Mesenchymal stem cell (in vitro differentiated cells and primary cell): ENCODE measurements at places on chromosomes 1 and 21.

DNA sequence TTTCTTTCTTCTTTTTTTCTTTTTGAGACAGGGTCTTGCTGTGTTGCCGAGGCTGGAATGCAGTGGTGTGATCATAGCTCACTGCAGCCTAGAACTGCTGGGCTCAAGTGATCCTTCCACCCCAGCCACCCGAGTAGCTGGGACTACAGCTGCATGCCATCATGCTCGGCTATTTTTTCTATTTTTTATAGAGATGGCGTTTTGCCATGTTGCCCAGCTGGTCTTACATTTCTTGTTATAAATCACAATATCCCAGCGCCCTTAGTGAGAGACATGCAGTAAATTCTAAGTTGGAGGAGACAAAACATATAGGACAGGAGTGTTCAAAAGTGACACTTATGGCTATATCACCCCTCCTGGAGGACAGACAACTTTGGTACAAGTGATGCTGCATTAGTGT lies 31.3 kb upstream of the ACTN2 start:
- no peaks in the 10 kb centered on the region for H3K36me3 ChIP-seq
- no peaks in the 10 kb centered on the region for H3K4me1 ChIP-seq
- H3K4me3 ChIP-seq = no peak overlapping the region
- peaks cover 3% of the 10 kb centered on the region for H3K27me3 ChIP-seq
- no peak for DNase-seq
- H3K27ac ChIP-seq = no peak overlapping the region

GRCh38 chr1:200885623-200886402 lies 8.9 kb upstream of the INAVA start:
- H3K27me3 ChIP-seq = no peaks in the 10 kb centered on the region
- no peak overlapping the region for H3K4me3 ChIP-seq
- no peak overlapping the region for H3K27ac ChIP-seq
- H3K36me3 ChIP-seq = no peaks in the 10 kb centered on the region
- DNase-seq = no peak
- H3K4me1 ChIP-seq = peaks cover 22% of the 10 kb centered on the region

- H3K4me1 ChIP-seq = peaks cover 46% of the 10 kb centered on the region
- H3K27me3 ChIP-seq = no peaks in the 10 kb centered on the region
- H3K27ac ChIP-seq = no peak overlapping the region
- H3K36me3 ChIP-seq = peaks cover 16% of the 10 kb centered on the region
These were observed 11.7 kb downstream of the TAGLN2 start for GRCh38 chr1:159913451-159914192.

DNA sequence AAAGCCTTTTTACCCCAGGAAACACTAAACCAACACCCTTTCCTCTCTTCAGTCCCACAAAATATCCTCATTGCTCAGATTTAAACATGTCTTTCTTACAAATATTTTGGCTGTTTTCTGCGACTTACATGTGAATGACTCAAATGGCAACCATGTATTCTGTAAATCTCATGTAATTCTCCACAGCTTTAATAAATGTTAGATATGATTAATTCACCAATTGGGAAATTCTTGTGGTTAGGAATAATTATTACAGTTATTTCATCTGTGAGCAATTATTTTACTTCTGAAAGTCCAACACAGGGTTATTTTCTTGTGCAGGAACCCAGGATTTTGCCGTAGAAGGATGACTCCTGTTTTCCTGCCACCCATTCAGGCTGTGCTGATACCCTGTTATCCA lies 431.5 kb downstream of the LMO4 start:
- no peak overlapping the region for H3K4me3 ChIP-seq
- H3K27ac ChIP-seq = no peak overlapping the region
- H3K27me3 ChIP-seq = no peaks in the 10 kb centered on the region
- no peaks in the 10 kb centered on the region for H3K4me1 ChIP-seq
- H3K36me3 ChIP-seq = no peaks in the 10 kb centered on the region

- no peak for DNase-seq
- no peak overlapping the region for H3K4me3 ChIP-seq
- no peak overlapping the region for H3K27ac ChIP-seq
- H3K36me3 ChIP-seq = peaks cover 10% of the 10 kb centered on the region
- no peaks in the 10 kb centered on the region for H3K27me3 ChIP-seq
- H3K4me1 ChIP-seq = peaks cover 5% of the 10 kb centered on the region
These were observed 6.3 kb downstream of the PFDN2 start for GRCh38 chr1:161111527-161111926.

GRCh38 chr1:214312530-214313051 lies 31.6 kb downstream of the SMYD2 start:
- H3K27me3 ChIP-seq = no peaks in the 10 kb centered on the region
- H3K4me3 ChIP-seq = no peak overlapping the region
- H3K36me3 ChIP-seq = no peaks in the 10 kb centered on the region
- H3K4me1 ChIP-seq = peaks cover 5% of the 10 kb centered on the region
- no peak for DNase-seq

DNA sequence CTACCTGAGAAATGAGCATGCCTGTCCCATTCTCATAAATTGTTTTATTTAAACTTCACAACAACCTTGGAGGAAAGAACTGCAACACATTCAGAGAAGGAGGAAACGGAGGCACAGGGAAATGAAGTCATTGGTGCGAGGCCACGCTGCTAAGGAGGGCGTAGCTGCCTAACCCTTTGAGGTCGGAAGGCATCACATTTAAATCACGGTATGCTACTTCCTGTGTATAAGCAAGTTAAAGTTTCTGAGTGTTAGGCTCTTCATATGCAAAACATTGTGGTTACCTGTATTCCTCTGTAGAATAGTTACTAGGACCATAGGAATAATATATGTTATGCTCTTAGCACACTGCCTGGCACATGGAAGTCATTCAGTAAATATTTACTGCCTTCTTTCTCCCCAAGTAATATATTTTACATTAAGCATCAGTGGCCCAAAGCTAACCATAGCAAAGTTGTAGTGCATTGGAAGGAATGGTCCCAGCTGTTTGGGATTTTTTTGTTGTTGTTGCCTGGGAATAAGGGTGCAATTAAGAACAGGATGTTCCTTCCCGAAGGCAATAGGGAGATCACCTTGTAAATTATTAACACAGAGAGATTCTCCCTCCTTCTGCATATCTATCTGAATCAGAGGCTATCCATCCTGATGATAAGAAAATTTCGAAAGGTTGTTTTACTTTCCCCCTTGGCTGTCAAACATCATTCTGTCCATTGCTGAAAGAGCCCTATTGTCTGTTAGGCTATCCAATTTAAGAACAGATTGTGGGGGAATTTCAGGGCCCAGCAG lies 192.2 kb upstream of the C8B start:
- H3K27me3 ChIP-seq = no peaks in the 10 kb centered on the region
- no peaks in the 10 kb centered on the region for H3K36me3 ChIP-seq
- H3K27ac ChIP-seq = no peak overlapping the region
- DNase-seq = no peak
- H3K4me3 ChIP-seq = no peak overlapping the region
- H3K4me1 ChIP-seq = no peaks in the 10 kb centered on the region

DNA sequence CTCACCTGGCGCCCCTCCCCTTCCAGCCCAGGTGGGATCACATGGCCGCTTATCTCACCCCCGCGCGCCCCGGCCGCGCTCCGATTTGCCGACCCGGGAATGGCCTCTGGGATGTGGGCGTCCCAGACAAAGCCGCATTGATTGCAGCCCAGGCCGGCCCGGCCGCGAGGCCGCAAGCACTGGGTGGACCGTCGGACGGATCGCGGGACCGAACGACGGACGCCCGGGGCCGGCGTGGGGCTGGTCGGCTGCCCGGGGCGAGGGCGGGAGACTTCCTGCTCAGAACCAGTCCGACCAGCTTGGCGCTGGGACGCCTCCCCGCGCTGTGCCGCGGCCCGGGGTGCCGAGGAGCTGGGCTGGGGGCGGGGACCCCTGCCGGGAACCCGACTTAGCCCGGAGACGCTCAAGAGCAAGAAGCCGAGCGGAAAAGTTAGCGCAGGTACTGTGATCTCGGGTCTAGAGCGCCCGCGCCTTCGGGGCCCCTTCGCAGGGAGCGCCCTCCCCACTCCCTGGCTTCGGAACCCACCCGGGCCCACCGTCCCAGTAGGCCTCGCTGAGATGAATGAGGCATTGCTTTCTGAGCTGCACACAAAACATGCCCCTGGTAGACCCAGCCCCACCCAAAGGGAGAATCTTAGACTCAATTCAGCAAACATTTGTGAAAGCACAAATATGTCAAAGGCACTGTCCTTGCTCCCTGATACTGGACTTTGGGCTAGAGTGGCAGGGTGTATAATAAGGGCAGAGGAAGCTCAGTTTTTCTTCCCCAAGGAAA lies 415 bp upstream of the LAD1 start:
- H3K4me1 ChIP-seq = peaks cover 59% of the 10 kb centered on the region
- H3K27me3 ChIP-seq = peaks cover 94% of the 10 kb centered on the region
- no peak for DNase-seq
- H3K27ac ChIP-seq = peak overlapping the region; percentile 1
- H3K36me3 ChIP-seq = no peaks in the 10 kb centered on the region

DNA sequence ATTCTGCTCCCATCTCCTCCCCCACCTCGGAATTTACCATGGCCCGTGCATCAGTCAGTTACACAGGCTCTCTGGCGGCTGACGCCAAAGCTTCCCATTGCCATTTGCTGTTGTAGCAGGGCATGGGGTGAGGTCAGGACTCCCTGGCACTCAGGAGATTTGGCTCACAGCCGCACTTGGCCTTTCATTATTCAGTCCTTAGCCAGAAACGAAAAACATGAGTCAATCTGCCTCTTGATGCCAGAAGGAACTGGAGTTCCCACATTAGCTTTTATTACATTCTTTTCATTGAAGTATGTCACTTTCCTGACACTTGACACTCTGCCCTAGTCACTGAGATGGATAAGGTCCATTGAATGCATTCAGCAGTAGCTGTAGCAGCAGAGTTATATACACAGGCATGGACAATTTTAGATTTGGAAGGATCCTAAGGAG lies 260.6 kb downstream of the CACNA1E start:
- H3K27ac ChIP-seq = no peak overlapping the region
- DNase-seq = no peak
- H3K4me3 ChIP-seq = no peak overlapping the region

GRCh38 chr1:81226603-81226928 lies 574.2 kb upstream of the ADGRL2 start:
- no peak overlapping the region for H3K27ac ChIP-seq
- no peak for DNase-seq
- H3K4me3 ChIP-seq = no peak overlapping the region
- H3K36me3 ChIP-seq = no peaks in the 10 kb centered on the region
- no peaks in the 10 kb centered on the region for H3K4me1 ChIP-seq

- no peaks in the 10 kb centered on the region for H3K36me3 ChIP-seq
- no peak for DNase-seq
- peaks cover 5% of the 10 kb centered on the region for H3K4me1 ChIP-seq
- no peak overlapping the region for H3K4me3 ChIP-seq
- H3K27me3 ChIP-seq = peaks cover 86% of the 10 kb centered on the region
These were observed 42.7 kb downstream of the OLIG1 start for GRCh38 chr21:33112681-33113080.

GRCh38 chr1:25959611-25960010 lies 38.3 kb downstream of the PAFAH2 start:
- no peak overlapping the region for H3K4me3 ChIP-seq

DNA sequence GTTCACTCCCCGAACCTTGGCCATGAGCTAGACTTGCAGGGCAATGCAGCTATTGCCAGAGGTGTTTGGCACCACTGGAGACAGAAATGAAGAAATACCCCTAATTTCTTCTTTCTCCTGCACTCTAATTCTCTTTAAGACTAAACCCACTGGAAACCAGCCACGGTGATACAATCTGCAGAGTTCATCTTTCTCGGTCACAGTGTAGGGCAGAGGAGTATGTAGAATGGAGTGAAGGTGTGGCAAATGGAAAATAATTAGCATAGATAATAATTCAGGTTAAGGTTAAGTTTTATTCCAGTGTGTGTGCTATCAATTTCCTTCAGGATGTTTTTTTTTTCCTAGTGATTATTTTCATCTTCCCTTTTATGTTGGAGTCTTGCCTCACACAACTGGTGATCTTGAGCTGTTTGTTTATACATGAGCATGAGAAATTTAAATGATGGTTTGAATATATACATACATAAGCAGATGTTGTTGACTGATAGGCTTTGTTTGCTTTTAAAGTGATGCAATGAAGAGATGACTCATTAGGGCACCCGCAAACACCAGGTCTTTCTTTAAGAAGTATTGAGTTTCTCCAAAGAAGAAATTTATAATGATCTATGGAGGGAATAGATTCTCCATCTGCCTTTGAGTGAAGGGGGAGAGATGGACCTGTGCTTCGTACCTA lies 81.9 kb downstream of the SPATA17 start:
- H3K36me3 ChIP-seq = no peaks in the 10 kb centered on the region
- H3K27me3 ChIP-seq = no peaks in the 10 kb centered on the region
- no peak overlapping the region for H3K27ac ChIP-seq
- peak; percentile 76 for DNase-seq
- peaks cover 4% of the 10 kb centered on the region for H3K4me1 ChIP-seq

DNA sequence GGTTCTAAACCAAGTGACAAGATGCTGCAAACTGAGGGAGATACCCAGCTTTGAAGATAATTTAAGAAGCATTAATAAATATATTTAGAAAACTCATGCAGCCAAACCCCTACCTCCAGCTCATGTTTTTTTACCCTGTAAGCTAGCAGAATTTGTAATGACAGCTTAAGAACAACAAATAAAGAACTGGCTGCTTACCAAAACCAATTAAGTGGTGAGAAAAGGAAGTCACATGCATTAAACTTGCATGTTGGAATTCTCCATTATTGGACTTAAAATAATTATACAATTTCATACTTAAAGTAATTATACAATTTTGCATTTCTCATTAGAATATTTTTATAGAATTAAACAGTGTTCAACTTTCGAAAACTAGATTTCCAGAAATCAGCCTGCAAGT lies 75.6 kb upstream of the CNIH3 start:
- peak; percentile 25 for DNase-seq
- no peak overlapping the region for H3K27ac ChIP-seq
- no peaks in the 10 kb centered on the region for H3K27me3 ChIP-seq
- H3K4me3 ChIP-seq = no peak overlapping the region

GRCh38 chr1:96039910-96040309 lies 681.7 kb upstream of the PTBP2 start:
- H3K36me3 ChIP-seq = no peaks in the 10 kb centered on the region
- no peak for DNase-seq
- no peaks in the 10 kb centered on the region for H3K27me3 ChIP-seq
- no peak overlapping the region for H3K27ac ChIP-seq

DNA sequence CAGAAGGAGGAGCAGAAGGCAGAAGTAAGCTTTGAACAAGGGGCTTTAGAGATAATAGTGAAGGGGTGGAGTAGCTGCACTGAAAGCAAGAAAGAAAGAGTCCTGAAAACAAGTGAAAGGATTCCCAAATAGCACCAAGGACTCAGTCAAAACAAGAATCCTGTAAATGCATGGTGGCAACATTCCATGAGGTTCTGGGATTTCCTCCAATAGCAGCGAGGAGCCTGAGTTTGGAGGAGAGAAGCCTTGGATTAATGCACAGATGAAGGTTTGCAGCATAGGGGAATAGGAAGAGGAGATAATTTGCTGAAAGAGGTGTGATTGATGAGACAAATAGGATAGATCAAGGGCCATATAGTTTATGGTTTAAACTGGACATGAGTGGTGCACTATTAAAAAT lies 10.9 kb downstream of the KRTAP22-2 start:
- no peaks in the 10 kb centered on the region for H3K27me3 ChIP-seq
- H3K27ac ChIP-seq = no peak overlapping the region
- no peaks in the 10 kb centered on the region for H3K36me3 ChIP-seq
